NCI-H226 (cell line): ENCODE measurements at places on chromosomes 5 and 9.

GRCh38 chr5:57482671-57483106 lies at the start of gene ACTBL2:
ACTBL2 (minus strand) TSS chr5:57482811; CDS start chr5:57482707, 104 bp downstream.
- DNase-seq: peak; percentile 92

- peak; percentile 46 for DNase-seq
These were observed 207.9 kb upstream of the CD180 start for GRCh38 chr5:67404256-67405100.

GRCh38 chr9:14341437-14342122 lies 27.6 kb upstream of the NFIB start:
- no peak for DNase-seq

GRCh38 chr9:4936823-4937222 lies 48.2 kb upstream of the JAK2 start:
- DNase-seq: no peak

- DNase-seq: no peak
These were observed 50.9 kb upstream of the TUT7 start for GRCh38 chr9:86405086-86405491.

DNA sequence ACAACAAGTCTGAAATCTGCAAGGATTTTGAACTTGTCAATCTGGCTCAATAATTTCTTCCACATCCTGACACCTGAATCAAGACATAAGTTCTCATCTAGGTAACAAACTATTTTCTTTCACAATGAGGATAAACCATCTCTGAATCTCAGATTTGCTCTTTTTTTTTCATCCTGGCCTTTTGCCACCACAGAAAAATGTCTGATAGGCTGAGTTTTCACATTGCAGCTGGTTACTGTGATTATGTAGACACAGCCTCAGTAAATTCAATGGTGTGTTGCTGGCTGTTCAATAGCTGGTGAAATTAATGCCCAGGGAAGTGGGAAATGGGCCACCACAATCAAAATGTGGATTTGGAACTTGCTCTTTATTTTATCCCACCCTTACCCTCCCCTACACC lies 2.8 kb upstream of the ADRA1B start:
- no peak for DNase-seq

- DNase-seq: no peak
These were observed 30.1 kb upstream of the PDE8B start for GRCh38 chr5:77180167-77181081.

DNA sequence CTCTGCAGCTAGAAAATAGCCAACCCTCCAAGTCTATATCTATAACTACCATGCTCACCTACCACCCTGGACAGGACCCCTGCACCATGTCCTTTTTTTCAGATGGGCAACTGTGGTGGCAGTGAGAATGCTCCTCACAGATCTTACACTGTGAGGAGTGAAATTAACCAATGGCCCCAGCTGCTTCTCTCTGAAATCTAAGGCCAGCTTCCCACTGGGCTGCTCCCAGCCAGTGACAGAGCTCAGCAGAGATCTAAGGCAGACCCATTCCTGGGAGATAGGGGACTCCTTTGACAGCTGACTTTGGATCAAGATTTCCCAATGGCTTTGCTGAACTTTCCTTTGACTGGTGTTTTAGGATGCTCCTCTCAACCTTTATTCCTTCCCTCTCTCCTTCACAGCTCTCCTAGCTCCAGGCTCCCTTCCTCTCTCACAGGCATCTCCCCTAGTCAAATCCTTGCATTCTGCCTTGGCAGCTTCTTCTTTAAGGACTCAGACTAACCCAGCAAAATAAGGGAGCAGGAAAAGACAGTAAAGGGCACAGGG lies 1.6 kb upstream of the ARAP3 start:
- no peak for DNase-seq

GRCh38 chr9:89453452-89453851 lies 44.5 kb downstream of the SEMA4D start:
- DNase-seq: no peak

DNA sequence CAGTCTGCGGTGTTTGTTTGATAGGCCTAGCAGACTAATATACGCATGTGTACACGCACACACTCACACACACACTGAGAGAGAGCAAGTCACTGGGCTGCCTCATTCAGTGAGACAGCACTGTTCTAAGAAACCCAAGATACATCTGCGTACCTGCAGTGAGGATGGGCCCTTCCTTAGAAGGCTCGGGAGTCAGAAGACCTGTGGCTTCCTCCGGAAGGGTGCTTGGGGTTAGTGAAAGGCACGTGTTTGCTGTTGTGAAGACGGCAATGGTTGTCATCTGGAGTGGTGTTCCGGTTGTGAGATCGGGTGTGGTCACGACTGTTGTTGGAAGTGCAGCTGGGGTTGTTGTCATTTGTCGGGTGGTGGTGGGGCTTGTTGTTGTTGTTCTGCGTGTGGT lies 11.7 kb downstream of the TIMD4 start:
- DNase-seq: no peak

DNA sequence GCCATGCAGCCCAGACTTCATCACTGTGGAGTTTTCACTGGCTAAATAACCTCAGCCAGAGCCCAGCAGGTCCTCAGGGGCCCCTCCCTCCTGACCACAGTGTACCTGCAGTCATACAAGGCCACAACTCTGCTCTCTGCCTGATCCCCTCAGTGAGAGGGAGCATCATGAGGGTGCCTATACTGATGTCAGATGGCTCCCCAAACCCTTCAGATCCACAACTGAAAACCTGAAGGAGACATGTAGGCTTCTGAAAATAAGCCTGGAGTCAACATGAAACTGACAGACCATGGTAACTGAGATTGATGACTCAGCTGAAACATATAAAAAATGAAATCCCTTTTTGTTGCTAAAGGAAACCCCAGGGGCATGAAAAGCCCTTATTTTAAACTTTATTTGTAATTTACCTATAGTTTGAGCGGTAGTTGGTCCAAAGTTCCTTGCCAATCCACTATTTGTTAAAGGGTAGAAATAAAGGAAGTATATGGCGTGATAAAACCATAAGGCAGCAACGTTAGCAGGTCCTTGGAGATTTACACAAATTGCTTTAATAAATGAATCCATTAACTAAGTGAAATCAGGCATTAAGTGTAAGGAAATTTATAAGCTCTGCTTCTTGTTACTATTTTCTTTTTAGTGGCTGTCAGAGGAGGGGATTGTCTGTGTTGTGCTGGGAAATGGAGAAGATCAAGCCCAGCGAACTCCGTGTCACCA lies 68.3 kb downstream of the FGF1 start:
- DNase-seq: no peak

DNA sequence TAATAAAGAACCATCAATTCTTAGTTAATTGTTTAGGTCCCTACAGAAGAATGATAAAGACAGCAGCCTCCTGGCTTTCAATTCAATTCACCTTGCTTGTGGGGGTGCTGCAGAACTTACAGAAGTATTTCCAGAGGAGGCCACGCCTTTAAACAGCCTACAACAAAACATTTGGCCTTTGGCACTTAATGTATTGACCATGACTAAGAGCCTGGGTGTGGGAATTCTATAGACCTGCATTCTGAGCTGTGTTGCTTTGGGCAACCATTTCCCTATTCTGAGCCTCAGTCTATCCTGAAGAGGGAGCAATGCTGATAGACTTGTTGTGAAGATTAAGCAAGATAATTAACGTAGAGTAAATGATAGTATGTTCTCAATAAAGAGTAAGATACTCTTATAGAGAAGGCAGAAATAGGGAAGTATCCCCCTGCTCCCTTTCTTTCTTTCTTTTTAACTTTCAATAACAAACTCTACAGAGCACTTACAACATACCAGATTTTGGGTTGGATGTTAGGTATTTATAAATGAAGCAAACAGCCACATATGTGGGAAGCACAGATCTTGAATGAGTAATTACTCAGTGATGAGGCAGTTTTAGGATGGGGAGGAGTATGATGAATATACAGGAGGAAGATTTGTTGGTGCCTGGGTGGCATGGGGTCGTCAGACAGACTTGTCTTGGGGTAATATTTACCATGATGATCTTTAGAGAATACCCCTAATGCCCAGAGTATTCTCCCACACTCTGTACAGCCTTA lies 28.4 kb downstream of the PAPPA start:
- no peak for DNase-seq

DNA sequence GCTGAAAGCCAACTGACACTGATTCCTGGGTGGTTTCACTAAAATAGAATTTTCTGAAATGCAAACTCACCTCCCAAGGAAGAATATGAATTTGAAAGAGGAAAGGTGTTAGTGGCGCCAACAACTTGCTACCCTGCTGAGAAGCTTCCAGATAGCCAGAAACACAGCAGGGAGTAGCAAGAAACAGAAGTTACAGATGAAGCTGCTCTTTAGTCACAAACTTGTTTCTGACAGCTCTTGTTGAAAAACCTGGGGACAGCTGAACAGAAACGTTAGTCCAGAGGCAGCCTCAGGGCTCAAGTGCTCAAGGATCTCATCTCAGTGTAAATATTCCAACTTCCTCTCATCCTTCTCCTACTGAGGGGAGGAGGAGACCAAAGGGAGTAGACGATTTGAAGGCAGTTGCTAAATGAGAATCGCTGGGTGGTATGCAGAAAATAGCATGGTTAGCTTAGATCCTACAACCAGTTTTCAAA lies 184.1 kb downstream of the PDE4D start:
- DNase-seq: no peak
